ENCODE measurements at places on chromosomes 2 and 18.

DNA sequence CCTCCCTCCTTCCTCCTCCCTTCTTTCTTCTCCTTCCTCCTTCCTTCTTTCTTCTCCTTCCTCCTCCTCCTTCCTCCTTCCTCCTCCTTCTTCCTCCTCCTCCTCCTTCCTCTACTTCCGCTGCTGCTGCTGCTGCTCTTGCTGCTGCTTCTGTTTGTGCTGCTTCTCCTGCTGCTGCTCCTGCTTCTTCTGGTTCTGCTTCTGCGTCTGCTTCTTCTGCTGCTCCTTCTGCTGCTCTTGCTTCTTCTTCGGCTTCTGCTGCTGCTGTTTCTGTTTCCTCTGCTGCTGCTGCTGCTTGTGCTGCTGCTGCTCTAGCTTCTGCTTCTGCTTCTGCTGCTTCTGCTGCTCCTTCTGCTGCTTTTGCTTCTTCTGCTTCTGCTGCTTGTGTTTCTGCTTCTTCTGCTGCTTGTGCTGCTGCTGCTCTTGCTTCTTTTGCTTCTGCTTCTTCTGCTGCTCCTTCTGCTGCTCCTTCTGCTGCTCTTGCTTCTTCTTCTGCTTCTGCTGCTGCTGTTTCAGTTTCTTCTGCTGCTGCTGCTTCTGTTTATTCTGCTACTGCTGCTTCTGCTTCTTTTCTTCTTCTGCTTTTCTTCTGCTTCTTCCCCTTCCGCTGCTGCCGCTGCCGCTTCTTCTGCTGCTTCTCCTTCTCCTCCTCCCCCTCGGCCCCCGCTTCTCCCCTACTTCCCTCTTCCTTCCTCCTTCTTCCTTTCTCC lies 8.6 kb downstream of the SNRNP27 start:
- DNase-seq, result no peak

DNA sequence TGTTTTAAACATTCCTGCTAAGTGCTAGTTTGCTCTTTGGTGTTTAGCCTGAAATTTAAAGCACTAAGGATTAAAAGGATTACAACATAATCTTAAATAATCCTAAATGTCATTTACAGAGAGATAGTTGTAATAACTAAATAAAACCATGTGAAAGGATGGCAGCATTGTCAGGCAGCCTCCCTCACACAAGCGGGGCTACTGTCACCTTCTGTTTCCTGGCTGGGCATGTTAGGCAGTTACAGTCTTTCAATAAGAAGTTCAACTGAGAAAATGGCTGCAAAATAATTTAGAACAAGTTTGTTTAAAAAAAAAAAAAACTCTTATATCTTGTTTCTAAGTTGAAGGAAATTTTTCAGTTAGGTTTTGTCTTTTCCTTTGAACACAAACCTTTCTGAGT lies 124.9 kb downstream of the ARHGAP15 start:
- DNase-seq, result no peak

- DNase-seq, result no peak
These were observed 16.4 kb downstream of the GPR45 start for GRCh38 chr2:105257981-105258380.

DNA sequence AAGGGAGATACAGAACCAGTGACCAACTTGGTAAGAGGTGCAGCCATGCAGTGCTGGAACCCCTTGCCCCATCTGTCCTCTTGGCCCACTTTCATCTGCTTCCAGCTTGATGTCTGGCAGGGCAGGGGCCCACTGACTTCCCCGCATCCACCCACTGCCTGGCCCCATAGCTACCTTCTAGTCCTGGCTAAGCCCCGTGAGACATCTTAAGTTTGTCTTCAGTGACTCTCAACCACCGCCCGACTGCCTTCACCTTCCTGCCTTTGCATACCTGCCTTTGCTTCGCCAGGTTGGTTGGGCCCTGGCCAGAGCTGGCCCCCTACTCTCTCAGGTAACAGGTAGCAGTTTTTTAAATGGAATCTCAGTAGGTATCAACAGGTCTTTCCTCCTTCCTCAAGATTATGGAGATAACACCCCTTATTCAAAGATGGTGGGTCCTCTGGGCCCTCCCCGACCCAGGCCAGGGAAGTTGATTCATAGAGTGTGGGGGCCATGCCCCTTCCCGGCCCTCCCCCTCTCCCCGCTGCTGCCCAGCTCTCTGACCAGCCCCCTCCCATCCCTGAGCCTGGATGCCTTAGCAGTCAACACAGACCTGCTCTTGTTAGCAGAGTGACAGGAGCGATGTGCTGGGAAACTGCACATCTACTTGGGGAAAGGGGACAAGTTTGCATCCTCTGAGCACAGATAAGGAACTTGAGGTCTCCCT lies 2.8 kb downstream of the ARID5A start:
- no peak for DNase-seq

DNA sequence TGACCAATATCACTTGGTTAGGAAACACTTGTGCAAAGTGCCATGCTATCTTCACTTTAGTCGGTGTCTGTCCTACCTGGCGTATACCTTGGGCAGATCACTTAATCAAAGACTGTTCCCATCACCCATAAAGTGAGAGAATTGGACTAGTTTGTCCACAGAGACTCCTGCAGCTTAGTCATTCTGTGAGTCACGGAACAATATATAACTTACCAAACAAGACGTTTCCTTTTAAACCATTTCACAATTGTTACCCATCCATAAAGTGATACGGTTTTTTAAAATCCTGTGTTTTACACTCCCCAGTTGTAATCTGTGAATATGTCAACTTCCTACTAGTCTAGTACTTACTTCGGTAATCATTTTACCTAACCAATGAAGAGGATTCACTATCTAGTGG lies 499.3 kb upstream of the SMIM21 start:
- DNase-seq, result no peak
